ENCODE measurements at places on chromosomes 12 and 14.
A peak's percentile ranks its signal among the peaks of the same experiment; 100 is the strongest.

GRCh38 chr12:44972746-44973421, 78.0 kb downstream of the DBX2 start:
- DNase-seq, result no peak

DNA sequence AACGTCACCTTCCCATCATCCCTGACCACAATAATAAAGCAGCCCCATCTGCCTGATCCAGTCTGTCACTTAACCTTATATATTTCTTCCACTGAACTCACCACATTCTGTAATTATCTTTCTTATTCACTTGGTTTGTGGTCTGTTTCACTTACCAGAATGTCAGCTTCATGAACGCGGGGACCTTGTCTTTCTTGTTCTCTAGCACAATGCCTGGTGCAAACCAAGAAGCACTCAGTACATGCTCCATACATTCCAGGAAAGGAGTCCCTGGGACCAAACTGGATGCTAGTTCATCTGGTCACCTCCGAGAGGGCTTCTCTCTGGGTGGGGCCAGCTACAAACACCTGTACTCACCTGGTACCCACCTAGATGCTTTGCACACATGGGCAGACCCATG, 17.4 kb upstream of the ANKRD33 start:
- no peak for DNase-seq

- no peak for DNase-seq
Observed at GRCh38 chr12:52774629-52775250, 2.4 kb downstream of the KRT76 start.

DNA sequence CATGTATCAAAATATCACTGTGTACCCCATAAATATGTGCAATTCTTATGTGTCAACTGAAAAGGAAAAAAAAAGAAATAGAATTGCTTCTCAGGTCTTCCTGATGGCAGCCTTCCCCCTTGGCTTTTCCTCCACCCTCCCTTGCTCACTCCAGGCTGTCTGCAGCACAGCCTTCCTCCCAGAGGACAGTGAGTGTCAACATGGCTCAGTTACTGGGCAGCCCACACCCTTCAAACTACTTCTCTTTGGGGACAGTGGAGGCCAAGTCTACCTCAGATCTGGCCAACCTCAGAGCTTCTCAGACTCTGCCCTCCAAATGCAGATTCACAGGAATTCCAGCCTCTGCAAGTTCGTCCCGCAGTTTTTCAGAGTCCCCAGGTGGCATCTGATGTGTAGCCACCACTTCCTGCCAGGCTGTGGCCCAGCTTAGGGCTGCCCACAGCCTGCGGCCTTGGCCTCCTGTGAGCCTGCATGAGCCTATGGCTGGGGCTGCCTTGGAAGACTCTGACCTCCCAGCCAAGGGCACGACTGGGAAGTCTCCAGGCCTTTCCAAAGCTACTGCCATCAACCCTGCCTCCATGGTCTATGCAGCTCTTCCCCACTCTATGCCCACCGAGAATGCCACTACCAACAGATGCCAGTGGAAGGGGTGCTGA, 148.0 kb upstream of the PWP1 start:
- DNase-seq, result no peak

GRCh38 chr14:67133595-67134441, 55.4 kb upstream of the GARIN2 start:
- no peak for DNase-seq

- DNase-seq, result peak; percentile 8
Observed at GRCh38 chr12:98592825-98593322, 612 bp upstream of the SLC25A3 start.

- DNase-seq, result no peak
Observed at GRCh38 chr14:60573943-60574495, 65.1 kb downstream of the SIX6 start.

- DNase-seq, result no peak
Observed at GRCh38 chr12:125140279-125141209, 75.3 kb downstream of the AACS start.

- DNase-seq, result no peak
Observed at GRCh38 chr14:102505000-102505619, 4.5 kb downstream of the ANKRD9 start.

- DNase-seq, result peak; percentile 33
Observed at GRCh38 chr14:65179918-65180724, 77.8 kb upstream of the MAX start.

DNA sequence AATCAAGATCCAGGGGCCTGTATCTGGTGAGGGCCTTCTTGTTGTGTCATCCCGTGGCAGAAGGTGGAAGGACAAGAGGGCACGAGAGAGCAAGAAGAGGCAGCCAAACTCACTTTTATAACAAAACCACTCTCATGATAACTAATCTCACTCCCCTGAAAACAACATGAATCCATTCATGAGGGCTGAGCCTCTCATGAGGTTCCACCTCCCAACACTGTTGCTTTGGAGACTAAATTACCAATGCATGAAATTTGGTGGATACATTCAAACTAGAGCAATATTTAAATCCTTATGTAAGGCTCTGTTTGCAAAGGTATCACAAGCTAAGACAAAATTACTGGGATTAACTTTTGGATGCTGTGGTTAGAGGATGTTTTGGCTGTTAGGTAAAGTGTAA, 470.1 kb upstream of the NOVA1 start:
- DNase-seq, result no peak

GRCh38 chr12:80553316-80553715, 109.3 kb downstream of the PTPRQ start:
- DNase-seq, result no peak

DNA sequence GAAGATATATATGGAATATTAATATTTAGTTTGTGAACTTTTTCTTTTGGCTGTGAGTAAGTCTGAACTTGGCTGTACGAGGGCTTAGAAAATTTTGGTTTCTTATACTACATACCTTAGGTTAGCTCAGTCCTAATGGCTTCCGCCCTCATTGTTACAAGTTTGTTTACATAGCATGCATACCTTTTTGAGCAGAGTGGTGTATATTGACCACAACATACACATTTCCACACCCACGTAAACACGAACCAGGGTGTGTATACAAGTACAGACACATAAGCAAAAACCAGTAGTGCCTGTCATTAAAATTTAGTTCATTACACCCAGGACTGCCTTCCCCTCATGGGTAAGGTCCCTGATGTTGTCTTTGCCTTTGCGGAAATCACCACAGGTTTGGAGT, 230.2 kb upstream of the RGS6 start:
- DNase-seq, result no peak

- DNase-seq, result no peak
Observed at GRCh38 chr12:124352839-124353238, 57.9 kb downstream of the RFLNA start.

DNA sequence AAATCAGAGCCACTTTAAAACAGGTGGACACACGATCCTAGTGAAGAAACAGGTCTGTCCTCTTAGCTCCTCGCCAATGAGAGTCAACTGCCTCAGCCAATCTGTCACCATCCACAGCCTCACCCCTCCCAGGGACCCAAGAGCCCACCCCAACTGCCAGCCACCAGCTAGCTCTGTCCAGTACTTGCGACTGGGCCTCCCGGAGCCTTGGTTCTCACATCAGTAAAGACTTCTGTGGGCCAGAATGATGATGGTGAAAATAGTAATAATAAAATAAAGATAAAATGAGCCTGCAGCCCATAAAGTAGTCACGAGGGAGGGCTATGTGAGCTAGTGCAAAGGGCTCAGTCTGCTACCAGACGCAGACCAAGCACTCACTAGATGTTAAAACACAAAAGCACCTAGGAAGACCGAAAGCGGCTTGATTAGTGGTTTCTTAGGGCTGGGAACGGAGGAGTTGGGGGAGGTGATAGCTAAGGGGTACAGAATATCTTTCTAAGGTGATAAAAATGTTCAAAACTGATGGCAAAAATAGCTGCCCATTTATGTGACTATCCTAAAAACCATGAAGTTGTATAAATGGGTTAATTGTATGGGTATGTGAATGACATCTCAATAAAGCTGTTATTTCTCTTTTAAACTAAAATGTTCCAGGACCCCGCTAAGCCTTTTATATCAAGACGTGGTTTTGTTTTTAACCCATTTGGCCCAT, 39.8 kb downstream of the ACTN1 start:
- no peak for DNase-seq

- DNase-seq, result no peak
Observed at GRCh38 chr12:64680235-64680634, 69.9 kb downstream of the RASSF3 start.

Data from CD4-positive, alpha-beta T cell treated with Interleukin-17A for 4 hours (primary cell).